ENCODE measurements at places on chromosomes 1 and 21.

- DNase-seq: no peak
Measured at GRCh38 chr1:76095802-76096201, 21.3 kb downstream of the ST6GALNAC3 start.

GRCh38 chr1:167197692-167198091 lies 23.0 kb upstream of the POU2F1 start:
- no peak for DNase-seq

DNA sequence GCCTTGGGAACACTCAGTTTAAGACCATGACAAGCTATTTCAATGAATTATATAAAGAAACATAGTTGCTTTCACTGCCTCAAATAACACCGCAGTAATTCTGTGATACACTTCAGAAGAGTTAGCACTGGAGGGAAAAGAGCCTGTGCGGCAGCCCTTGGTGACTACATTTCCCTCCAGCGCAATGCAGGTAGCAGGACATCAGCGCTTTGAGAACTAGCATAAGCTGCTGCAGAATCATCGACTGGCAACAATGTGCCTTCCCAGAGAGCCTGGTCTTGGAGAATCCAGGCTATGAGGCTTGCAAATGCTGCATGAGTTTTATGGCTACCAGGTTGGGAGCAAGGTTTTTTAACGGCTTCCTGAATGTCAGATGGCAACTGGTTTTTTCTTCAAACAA lies 7.5 kb downstream of the NRIP1 start:
- DNase-seq: no peak

GRCh38 chr1:2283991-2284895 lies 56.1 kb downstream of the SKI start:
- no peak for DNase-seq
